ENCODE measurements at places on chromosomes 1 and 21. TPM values are rescaled to one million over a fixed set of nuclear protein-coding genes. Genes with fewer than 3 reads are reported as not detected.
A peak's percentile ranks its signal among the peaks of the same experiment; 100 is the strongest.

- DNase-seq = no peak
- no peaks in the 10 kb centered on the region for H3K36me3 ChIP-seq
- no peak overlapping the region for H3K4me3 ChIP-seq
- H3K4me1 ChIP-seq = peaks cover 2% of the 10 kb centered on the region
Observed at GRCh38 chr1:89070509-89070908, 5.5 kb upstream of the GBP1 start.

LCE1B gene
- polyA plus RNA-seq = not detected

DNA sequence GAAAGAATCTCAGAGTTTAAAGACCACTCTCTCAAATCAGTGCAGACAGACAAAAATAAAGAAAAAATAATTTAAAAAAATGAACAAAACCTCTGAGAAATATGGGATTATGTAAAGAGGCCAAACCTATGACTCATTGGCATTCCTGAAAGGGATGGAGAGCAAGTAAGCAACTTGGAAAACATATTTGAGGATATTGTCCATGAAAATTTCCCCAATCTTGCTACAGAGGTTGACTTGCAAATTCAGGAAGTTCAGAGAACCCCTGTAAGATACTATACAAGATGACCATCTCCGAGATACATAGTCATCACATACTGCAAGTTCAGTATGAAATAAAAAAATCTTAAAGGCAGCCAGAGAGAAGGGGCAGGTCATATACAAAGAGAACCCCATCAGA is 43.7 kb upstream of the IVNS1ABP start:
- no peaks in the 10 kb centered on the region for H3K36me3 ChIP-seq
- H3K27me3 ChIP-seq = no peaks in the 10 kb centered on the region
- H3K4me3 ChIP-seq = no peak overlapping the region
- peak; percentile 63 for DNase-seq
- H3K4me1 ChIP-seq = no peaks in the 10 kb centered on the region

DNA sequence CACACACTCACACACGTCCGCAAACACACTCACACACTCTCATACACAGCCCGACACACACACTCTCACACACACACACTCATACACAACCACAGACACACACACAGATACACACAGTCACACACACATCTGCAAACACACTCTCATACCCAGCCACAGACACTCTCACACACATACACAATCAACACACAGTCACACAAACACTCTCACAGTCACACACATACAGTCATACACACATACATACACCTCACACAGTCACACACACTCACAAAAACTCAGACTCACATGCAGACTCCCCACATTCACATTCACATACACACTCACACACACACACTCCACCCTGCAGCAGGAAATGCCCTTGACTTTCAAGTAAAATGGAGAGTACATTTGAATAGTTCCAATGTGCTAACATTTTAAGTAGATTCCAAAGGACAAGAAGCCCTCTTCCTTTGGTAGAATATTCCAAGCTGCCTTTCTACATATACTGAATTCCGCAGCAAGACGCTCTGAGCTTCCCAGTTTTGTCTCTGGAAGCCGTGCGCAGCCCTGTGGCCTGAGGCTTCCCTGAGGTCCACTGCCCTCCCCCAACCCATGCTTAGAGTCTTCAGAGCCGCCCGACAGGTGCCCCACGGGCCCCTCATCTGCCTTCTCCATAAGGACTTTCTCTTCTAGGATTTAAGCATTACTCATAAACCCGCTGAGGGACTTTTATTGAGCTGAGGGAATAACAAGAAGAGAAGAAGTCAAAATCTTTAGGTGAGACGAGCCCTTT is 9.7 kb downstream of the BATF3 start:
- H3K4me1 ChIP-seq = peaks cover 4% of the 10 kb centered on the region
- no peak overlapping the region for H3K27ac ChIP-seq
- H3K27me3 ChIP-seq = no peaks in the 10 kb centered on the region
- H3K36me3 ChIP-seq = peaks cover 1% of the 10 kb centered on the region
- no peak overlapping the region for H3K4me3 ChIP-seq

GRCh38 chr21:17688912-17689874 is 76.5 kb upstream of the BTG3 start:
- no peaks in the 10 kb centered on the region for H3K4me1 ChIP-seq
- no peaks in the 10 kb centered on the region for H3K27me3 ChIP-seq
- DNase-seq = peak; percentile 67
- no peaks in the 10 kb centered on the region for H3K36me3 ChIP-seq

DNA sequence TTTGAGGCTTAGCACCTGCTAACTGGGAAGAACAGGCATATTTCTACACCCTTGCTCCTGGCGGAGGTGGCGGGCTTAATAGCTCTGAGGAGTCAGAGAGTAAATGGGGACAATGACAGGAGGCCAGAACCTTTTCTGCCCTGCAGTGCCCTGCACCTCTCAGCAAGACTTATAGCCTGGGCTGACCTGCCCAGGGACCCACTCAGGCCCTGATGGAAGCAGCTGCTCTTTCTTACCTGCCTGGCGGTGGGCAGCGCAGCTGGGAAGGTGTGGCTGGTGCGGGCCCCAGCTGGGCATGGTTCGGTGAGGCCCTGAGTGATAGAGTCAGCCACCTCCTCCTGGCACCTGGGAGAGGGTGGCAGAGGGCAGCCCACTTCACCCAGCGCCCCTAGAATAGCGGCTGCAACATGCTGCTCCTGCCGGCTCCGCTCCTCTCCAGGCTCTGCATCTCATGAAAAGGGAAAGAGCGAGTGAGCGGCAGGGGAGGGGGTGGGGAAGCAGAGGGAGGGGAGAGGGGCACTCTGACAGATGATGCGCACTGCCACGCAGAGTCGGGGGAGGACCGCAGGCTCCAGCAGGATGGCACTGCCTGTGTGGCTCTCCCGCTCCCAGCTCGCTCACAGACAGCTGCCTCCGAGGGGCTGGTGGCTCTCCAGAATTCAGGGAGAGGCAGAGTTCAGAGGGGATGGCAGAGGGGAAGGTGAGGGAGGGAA is at the start of gene RGS8:
RGS8 (minus strand) TSS at position 472 of the 713 bp plus-strand sequence. CDS start 14,938 bp downstream, outside the sequence.
- H3K36me3 ChIP-seq = no peaks in the 10 kb centered on the region
- no peak for DNase-seq

DNA sequence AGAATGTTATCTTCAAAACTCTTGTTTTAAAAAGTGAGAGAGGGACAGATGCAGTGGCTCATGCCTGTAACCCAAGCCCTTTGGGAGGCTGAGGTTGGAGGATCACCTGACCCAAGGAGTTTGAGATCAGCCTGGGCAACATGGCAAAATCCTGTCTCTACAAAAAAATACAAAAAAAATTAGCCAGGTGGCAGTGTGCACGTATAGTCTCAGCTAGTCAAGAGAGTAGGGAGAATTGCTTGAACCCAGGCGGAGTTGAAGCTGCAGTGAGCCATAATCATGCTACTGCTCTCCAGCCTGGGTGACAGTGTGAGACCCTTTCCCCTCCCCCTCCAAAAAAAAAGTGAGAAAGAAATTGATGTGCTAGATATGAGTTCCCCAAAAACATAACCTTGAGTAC is 131.0 kb downstream of the KCNT2 start:
- no peak overlapping the region for H3K27ac ChIP-seq
- H3K36me3 ChIP-seq = no peaks in the 10 kb centered on the region
- H3K4me3 ChIP-seq = no peak overlapping the region

DNA sequence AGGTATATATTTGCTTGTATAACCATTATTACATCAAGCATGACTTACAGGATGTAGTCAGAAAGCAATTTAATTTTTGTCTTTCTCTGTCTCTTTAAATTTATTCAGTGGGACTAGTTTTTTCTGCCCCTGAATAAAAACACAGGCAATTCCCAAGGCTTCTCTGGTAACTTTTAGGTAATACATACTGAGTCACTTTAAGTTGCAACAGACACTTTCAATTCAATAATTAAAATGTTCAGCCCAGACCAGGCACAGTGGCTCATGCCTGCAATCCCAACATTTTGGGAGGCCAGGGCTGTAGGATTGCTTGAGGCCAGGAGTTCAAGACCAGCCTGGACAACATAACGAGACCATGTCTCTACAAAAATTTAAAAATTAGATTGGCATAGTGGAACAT is 12.3 kb downstream of the SLC44A3 start:
- DNase-seq = no peak
- H3K27me3 ChIP-seq = no peaks in the 10 kb centered on the region
- no peak overlapping the region for H3K27ac ChIP-seq

GRCh38 chr1:178465011-178465410 is 31.8 kb downstream of the CLEC20A start:
- H3K4me1 ChIP-seq = peaks cover 4% of the 10 kb centered on the region
- DNase-seq = peak; percentile 70
- no peaks in the 10 kb centered on the region for H3K27me3 ChIP-seq

RGSL1 gene
- not detected for polyA plus RNA-seq

BCL2L15 gene
- polyA plus RNA-seq = 0.03 TPM
